Activated T-cell treated with anti-CD3 and anti-CD28 coated beads for 4 hours (primary cell): ENCODE measurements at places on chromosomes 3 and 15.
A peak's percentile ranks its signal among the peaks of the same experiment; 100 is the strongest.

DNA sequence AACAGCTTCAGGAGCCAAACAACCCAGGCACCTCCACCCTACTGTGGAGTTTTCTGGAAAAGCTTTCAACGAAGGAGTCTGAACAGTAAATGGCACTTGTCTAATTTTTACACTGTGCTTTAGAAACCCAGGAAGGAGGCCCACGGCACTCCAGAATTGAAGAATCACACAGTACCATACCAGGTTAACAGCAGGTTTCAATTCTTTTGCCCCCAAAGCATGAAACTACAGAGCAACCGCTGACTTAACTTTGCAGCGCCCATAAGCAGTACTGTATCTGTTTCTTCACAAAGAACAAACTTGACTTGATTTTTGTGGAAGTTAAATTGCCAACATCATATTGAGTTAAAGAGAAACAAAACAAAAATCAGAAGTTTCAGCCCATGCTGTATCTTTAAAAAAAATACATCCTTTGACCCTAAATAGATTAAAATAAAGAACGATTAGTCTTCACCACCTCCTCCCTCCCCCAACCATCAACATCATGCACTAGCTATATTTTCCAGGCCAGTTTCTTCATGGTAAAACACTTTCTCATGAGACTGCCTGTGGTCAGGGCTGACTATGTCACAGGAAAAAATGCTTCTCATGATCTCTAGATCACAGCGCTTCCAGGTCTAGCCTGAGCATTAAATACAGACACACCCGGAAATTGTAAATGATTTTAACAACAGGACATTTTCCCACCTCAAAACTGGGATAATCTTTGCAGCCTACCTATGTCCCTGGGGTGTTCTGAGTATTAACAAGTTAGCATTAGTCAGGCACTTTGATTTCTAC, 456.3 kb downstream of the FOXP1 start:
- peak; percentile 39 for DNase-seq

- no peak for DNase-seq
Observed at GRCh38 chr15:25055356-25056068, 100.7 kb downstream of the SNRPN start.

DNA sequence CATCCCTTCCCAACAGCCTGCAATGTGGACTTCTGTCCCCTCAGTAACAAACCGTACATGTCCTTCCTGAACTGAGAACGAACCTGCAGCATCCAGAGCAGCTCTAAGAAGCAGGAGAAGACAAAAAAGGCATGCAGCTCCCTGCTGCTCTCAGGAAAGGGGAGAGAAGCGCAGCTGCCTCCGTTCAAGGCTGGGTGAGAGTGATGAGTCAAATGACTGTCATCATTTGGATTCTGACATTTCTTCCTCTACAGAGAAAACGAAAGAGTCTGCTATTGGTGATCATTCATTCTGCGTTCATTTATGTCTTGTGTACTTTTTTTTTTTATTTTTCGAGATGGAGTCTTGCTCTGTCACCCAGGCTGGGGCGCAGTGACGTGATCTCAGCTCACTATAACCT, 677.8 kb downstream of the FHIT start:
- no peak for DNase-seq

DNA sequence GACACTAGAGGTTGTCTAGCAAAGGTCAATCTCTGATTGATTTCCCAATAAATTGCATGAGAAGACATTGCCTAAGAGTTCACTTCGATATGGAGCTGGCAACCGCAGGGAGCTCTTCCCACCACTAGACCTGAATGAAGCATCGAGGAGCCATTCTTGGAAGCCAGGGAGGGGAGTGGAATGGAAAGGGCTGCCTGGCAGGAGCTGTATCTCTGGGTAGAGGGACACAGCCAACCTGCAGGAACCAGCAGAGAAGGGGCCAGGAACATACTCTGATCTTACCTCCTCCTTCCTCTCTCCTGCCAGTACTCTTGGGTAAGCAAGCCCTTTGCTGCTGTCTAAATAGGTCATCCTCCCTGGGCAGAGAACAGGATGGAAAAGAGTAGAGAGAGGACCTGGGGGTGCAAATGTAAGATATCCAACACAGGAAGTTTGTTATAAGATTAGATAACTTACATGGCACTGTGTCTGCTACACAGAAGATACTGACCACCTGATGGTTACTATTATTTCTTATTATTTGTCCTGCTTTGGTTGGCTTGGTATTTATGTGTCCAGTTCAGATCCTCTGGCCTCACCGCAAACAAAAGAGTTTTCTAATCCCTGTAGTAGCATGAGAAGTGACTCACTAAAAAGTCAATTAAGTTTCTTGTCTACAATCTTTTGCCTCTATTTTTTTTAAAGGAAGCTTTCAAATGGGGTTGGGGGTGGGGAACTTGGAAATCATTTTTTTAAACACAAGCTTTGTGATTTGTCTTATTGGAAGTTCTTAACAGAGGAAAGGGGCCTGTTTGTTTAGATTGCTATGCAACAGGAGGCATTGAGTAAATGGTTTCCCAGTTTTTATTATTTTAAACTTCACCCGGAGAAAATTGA, 156.7 kb upstream of the TSC22D2 start:
- DNase-seq = no peak

DNA sequence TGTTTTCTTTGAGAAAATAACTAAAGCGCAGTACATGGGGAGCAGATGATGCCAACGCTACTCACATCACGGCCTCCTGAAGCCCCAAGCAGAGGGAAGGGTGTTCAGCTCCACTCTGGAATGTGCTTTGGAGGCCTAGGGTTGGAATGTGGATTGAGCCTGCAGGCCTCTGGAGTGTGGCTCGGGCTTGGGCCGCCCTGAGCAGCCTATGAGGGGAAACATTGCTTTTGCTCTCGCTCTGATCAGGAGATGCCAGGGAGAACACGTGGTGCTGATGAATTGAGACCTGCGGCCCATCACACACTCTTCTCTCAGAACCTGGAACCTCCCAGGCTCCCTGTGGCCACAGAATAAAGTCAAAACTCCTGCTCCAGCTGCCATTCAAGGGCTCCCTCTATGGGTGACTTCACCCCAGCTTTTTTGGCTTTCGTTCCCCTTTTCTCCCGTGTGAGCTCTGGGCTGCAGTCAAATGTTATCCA, 23.3 kb downstream of the CCDC13 start:
- DNase-seq = no peak
